Stimulated activated CD8-positive, alpha-beta memory T cell treated with anti-CD3 and anti-CD28 coated beads, Interleukin-4, amount 100 ng/mL, for 24 hours (primary cell): ENCODE measurements at places on chromosomes 3 and 15.

DNA sequence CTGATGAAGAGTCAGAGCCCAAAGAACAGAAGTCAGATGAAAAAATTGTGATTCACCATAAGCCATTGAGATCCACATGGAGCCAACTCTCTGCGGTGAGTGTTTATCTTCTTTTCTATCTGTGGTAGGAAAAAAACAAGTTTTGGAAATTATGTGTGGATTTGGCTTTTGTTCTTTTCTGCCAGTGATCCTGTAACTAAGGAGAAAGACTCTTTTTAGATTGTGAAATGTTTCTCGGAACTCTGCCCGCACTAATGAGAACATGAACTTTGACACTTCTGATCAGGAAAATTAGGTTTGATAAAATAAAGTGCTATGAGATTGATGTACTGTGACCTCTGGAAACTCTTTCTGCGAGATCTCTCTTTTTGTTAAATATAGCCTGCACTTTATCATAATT is 8.4 kb downstream of the ARHGEF26 start:
- no peak for DNase-seq

- no peak for DNase-seq
Measured at GRCh38 chr3:51355891-51356578, 29.1 kb upstream of the MANF start.

- DNase-seq, result no peak
Measured at GRCh38 chr3:140249188-140249587, 314.2 kb downstream of the CLSTN2 start.

DNA sequence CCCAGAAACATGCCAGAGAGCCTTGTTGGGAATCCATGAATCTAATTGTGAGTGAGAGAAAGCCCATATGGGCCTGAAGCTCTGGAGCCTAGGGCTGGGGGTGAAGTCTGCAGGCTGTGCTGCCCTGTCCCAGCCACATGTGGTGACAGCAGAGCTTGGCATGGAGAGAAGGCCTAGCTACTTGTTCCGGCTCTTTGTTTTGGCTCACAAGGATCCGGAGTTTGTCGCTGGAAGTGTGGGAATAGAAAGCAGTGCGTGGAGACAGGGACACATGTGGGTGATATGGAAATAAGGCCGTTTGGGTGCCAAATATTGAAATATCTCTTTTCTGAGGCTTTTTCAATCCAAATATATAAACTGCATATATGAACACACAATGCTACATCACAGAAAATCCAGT is 78.2 kb downstream of the CLSTN2 start:
- no peak for DNase-seq

- DNase-seq, result no peak
Measured at GRCh38 chr3:97987306-97987705, 15.1 kb upstream of the RIOX2 start.

GRCh38 chr15:33013827-33014445 is 180.6 kb downstream of the FMN1 start:
- no peak for DNase-seq

GRCh38 chr15:57867970-57868798 is 161.7 kb downstream of the POLR2M start:
- DNase-seq, result no peak

GRCh38 chr15:65058394-65059368 is 9.1 kb downstream of the RASL12 start:
- no peak for DNase-seq

DNA sequence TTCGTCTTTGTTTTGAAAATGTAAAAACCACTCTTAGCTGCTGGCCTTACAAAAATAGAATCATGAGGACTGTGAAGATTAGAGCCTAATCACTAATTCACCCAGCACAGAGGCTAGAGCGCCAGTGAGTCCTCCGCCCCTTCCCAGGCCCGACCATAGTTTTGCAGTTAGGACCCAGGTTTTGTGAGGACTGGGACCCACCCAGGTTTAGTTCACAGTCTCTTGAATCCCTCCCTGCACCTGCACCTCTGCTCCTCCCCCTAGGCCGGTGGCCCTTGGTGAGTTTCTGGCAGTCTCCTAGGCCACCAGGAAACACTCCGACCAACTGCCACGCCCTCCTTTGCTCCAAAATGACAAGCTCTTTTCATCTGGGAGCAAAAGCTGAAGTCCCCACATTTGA is 136.0 kb upstream of the CCDC54 start:
- DNase-seq, result no peak

- no peak for DNase-seq
Measured at GRCh38 chr3:70064194-70064779, 64.8 kb downstream of the SAMMSON start.

DNA sequence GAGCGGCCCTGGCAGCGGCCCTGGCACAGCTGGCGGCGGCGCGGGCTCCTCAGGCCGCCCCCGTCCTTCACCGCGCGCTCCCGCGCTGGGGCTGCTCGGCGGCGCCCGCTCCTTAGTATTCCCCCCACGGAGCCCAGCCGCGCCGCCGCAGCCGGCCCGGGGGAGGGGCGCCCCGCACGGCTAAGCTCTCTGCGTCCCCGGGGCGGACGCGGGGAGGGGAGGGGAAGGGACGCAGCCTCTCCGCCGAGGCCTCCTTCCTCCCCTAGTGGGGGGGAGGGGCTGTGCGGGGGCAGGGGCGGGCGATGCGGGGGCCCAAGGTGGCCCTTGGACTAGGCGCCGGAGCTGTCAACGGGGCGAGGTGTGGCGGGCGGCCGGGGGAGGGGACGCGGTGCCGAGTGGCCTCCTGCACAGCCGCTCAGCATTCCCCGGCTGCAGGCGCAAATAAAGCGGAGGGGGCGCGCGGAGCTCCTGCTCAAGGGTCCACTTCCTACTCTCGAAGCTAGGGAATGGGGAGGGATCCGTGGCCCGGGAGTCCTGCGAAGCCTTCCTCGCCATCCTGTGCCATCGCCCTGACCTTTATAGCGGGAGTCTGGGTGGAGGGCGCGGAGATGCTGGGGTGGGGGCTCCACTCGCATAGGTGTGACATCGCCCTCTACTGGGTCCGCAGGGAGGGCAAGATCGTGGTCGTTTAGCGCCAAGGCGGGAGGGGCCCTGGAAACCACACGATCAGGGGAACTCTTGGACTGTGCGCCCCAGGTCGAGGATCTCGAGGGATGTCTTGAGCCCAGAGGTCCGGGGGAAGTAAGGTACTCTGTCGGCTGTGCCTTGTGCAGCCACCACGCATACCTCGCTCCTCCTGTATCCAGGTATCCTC is 22.2 kb downstream of the EPHB3 start:
- no peak for DNase-seq

DNA sequence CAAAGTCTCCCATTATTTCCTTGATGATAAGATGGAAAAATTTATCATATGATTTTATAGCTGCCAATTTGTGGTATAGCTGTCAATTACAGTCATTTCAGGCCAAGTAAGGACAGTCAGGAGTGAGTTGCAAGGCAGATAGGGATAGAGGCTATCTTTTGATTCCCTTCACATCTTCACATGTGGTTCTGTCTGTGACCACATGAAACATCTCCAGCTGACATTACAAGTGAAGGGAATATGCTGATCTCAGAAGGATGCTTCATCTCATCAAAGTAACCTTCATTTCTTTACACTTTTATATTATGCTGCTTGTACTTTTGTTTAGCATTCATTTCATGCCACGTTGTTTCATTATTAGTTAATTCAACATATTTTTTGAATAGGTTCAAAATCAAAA is 136.9 kb upstream of the CFAP20DC start:
- DNase-seq, result no peak

DNA sequence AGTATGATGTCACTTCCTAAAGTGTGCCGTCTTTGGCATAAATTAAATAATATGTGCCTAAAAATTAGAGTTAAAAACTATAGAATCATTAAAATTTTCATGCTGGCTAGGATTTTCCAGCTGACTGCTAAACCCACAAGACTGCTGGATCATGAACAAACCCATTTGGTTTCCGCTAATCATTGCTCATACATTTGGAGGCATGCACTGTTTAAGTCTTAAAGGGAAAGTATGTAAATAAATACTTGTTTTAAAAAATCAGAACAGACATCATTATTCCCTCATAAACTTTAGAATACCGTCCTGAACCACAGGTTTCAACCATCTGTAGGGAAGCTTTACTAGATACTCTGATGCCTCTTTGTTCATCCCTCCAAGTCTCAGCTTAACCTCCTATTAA is 26.5 kb downstream of the ATP6V1A start:
- DNase-seq, result no peak

GRCh38 chr3:14366915-14367823 is 35.2 kb upstream of the SLC6A6 start:
- DNase-seq, result no peak

- no peak for DNase-seq
Measured at GRCh38 chr15:100107606-100108225, 234.1 kb downstream of the ADAMTS17 start.

GRCh38 chr3:187976365-187976900 is 177.5 kb upstream of the LPP start:
- DNase-seq, result no peak

- no peak for DNase-seq
Measured at GRCh38 chr15:40364251-40364650, 6.2 kb downstream of the DISP2 start.

DNA sequence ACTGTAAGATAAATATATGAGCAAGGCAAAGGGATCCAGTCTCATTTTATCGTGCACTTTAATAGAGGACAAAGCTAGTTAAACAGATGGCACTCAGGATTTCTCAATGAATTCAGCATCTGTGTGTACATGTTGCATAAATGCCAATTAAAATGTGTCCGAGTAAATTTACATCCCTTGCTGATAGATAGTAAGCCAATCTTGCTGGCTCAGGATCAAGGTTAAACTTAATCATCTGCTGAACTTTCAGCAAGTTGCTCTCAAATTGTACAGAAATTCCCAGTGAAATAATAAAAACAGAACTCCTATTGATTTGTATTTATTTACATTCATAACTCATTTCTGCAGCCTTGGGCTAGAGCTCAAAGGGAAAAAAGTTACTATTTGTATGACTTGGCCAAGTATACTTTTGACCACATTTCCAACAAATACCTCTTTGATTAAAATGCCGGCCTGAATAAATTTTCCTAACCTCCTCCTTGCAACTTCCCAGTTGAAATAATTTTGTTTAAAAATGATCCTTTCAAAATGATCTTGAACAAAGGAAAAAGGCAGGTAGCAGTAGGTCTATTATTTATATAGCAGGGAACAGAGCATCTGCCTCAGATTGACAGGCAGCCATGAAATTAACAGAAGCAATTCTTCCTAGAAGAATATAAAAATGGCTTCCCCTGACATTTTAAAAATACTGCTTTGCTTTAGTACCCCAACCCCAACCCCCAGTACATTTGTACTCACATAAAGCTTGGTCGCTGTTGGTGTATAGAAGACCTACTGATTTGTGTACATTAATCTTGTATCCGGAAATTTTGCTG is 1001.9 kb downstream of the ROBO1 start:
- no peak for DNase-seq

DNA sequence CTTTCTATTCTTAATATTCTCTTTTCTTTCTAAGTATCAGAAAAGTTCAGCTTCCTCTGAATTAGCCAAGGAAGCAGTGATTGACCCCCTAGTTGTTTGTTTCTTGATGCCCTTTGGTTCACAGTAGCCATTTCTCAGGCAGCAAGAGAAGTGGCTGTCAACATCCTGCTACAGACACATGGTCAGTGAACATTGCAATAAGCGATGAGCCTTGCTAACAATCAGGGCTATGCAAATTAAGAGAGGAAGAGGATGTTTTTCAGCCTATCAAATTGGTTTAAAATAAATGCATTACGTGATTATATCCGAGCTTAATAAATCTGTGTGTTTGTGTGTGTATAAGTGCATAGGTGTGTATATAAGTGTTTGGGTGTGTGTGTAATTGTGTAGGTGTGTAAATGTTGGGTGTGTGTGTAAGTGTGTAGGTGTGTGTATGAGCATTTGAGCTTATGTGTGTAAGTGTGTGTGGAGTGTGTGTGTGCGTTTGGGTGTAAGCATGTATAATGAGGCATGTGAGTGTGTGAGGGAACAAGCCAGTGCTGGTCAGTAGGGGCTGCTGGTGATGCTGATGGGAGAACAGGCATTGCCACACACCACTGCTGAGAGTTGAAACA is 78.1 kb upstream of the XCR1 start:
- no peak for DNase-seq

- no peak for DNase-seq
Measured at GRCh38 chr3:46742992-46743585, 25.4 kb upstream of the PRSS50 start.

DNA sequence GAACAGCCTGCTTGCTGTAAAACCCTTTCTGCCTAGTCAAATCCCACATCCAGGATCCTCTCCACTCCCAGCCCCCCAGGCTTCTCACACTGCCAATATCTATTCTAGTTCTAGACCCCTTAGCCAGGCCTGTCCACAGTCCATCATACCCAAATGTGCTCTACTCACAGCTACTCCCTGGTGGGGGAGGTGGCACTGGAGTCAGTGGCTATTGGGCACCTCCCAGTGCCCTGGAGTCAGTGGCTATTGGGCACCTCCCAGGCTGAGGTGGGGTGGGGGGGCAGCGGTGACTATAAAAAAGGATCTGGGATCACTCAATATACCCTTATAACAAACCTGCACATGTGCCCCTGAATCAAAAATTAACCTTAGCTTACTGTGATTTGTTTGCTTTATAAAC is 773 bp upstream of the DISP2 start:
- DNase-seq, result no peak
